Naive thymus-derived CD8-positive, alpha-beta T cell (primary cell): ENCODE measurements at places on chromosomes 11 and 22. TPM values are rescaled to one million over a fixed set of nuclear protein-coding genes. Genes with fewer than 3 reads are reported as not detected.

DNA sequence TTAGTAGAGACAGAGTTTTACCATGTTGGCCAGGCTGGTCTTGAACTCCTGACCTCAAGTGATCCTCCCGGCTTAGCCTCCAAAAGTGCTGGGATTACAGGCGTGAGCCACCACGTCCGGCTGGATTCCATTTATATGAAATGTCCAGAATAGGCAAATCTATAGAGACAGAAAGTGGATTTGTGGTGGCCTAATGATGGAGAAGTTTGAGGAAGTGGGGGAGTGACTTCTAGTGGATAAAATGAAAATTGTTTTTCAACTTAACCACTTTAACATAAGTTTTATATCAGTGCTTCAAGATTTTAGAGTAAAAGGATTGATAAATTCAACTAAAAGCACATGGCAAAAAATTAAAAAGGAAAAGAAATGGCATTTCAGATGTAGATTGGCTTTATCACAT is 66.2 kb downstream of the HIPK3 start:
- H3K4me3 ChIP-seq = no peak overlapping the region
- peaks cover 36% of the 10 kb centered on the region for H3K4me1 ChIP-seq
- no peak for DNase-seq
- H3K27ac ChIP-seq = no peak overlapping the region
- no peaks in the 10 kb centered on the region for H3K36me3 ChIP-seq
- H3K27me3 ChIP-seq = no peaks in the 10 kb centered on the region

GRCh38 chr22:22946131-22946530 is 58.5 kb downstream of the IGLL5 start:
- no peak overlapping the region for H3K4me3 ChIP-seq
- no peaks in the 10 kb centered on the region for H3K36me3 ChIP-seq
- H3K27ac ChIP-seq = no peak overlapping the region
- H3K4me1 ChIP-seq = peaks cover 6% of the 10 kb centered on the region

DNA sequence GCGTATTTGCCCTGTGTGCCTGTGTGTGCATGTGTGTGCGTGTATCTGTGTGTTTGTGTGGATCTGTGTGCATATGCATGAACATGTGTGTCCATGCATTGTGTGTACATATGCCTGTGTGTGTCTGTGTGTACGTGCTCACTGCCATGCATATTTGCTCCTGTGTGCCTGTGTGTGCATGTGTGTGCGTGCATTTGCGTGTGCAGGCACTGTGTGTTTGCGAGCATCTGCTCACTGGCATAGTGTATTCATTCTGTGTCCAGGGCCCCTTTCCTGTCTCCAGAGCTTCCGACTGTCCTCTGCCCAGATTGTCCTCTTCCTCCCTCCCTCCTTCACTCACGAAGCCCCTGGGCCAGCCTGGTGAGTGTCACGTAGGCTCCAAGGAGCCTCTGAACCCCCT is 5.8 kb downstream of the EMID1 start:
- no peaks in the 10 kb centered on the region for H3K36me3 ChIP-seq
- H3K27ac ChIP-seq = no peak overlapping the region
- H3K4me3 ChIP-seq = no peak overlapping the region
- H3K27me3 ChIP-seq = peaks cover 13% of the 10 kb centered on the region

- peaks cover 16% of the 10 kb centered on the region for H3K36me3 ChIP-seq
- peaks cover 51% of the 10 kb centered on the region for H3K4me1 ChIP-seq
- DNase-seq = no peak
These were observed 979 bp downstream of the ZBED5 start for GRCh38 chr11:10856689-10857458.

DNA sequence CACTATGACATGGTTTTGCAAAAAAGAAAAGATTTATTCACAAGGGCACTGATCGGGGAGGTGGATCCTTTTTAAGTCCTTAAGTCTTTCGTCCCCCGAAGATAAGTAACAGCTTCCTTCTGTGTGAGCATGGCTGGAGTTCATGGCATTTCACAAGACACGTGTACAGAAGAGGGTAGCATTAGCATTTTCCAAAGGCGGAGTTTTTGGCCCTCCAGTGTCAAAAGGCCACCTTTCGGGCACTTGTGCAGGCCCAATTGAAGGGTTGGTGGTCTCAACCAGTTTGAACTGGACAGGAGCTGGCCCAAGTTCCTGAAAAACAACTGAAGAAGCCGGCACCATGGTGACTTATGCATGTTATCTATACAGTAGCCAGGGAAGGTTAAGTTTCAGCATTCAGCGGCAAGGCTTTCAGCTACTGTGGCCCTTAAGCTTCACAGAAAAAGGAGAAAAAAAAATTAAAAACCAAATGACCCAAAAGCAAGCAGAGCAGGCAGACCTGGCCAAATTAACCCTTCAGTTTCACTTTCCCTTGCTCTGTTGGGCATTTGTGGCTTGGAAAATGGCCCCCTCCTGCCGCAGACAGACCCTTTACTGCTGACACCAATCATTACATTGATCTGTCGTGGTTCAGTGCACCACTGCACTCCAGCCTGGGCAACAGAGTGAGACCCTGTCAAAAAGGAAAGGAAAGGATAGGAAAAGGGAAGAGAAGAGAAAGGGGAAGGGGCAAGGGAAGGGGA is 18.7 kb downstream of the ZNF74 start:
- H3K4me1 ChIP-seq = no peaks in the 10 kb centered on the region
- no peak for DNase-seq
- peaks cover 4% of the 10 kb centered on the region for H3K36me3 ChIP-seq
- H3K27me3 ChIP-seq = no peaks in the 10 kb centered on the region
- no peak overlapping the region for H3K4me3 ChIP-seq

GRCh38 chr11:117052196-117053149 is 45.8 kb downstream of the SIK3 start:
- H3K27me3 ChIP-seq = no peaks in the 10 kb centered on the region
- peaks cover 6% of the 10 kb centered on the region for H3K36me3 ChIP-seq
- peaks cover 18% of the 10 kb centered on the region for H3K4me1 ChIP-seq

GRCh38 chr11:95827696-95828095 is 37.4 kb downstream of the CEP57 start:
- H3K4me3 ChIP-seq = no peak overlapping the region
- no peaks in the 10 kb centered on the region for H3K27me3 ChIP-seq
- peaks cover 12% of the 10 kb centered on the region for H3K36me3 ChIP-seq
- H3K27ac ChIP-seq = no peak overlapping the region
- H3K4me1 ChIP-seq = no peaks in the 10 kb centered on the region
- DNase-seq = no peak

DNA sequence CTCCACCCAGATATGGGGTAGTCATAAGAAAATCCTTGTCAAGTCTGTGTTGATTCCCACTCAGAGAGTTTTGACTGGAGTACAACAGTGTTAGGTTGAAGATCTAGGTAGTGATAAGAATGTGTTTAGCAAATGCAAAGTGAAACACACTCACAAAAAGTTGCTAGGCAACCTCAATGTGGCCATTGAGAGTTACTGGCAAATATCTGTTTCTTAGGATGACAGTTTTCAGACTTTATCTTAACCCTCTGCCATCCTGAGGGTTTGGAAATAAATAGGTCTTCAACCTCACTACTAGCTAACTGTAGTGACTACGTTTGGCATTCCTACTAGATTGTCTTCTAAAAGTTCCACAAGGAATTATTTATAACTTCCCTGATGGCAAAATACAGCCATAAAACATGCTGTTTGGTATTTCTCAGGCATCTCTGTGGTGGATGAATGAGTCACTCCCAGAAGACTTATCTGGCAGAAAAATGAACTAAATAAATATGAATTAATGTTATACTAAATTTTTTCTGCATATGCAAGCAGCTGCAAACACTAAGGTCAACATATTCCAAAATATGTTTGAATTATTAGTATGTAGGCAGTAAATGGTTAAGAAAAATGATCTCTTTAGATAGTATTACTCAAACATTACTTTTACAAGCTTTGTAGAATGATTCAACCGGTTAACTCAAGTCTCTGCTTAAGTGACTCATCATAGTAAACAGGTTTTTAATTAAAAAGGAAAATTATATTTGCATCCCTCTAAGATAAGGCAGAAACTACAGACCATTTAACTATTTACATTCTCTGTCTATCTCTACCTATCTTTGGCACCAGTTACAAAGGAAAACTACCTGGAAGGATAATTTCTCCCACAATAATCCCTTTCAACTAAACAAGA is 17.1 kb upstream of the SYTL2 start:
- H3K36me3 ChIP-seq = no peaks in the 10 kb centered on the region
- H3K27ac ChIP-seq = peak overlapping the region; percentile 84
- H3K4me3 ChIP-seq = peak overlapping the region; percentile 14

GRCh38 chr22:18091916-18092526 is 14.2 kb downstream of the PEX26 start:
- no peak overlapping the region for H3K27ac ChIP-seq
- peaks cover 6% of the 10 kb centered on the region for H3K4me1 ChIP-seq
- no peak for DNase-seq
- H3K27me3 ChIP-seq = no peaks in the 10 kb centered on the region
- peak overlapping the region; percentile 22 for H3K4me3 ChIP-seq
- peaks cover 9% of the 10 kb centered on the region for H3K36me3 ChIP-seq

DNA sequence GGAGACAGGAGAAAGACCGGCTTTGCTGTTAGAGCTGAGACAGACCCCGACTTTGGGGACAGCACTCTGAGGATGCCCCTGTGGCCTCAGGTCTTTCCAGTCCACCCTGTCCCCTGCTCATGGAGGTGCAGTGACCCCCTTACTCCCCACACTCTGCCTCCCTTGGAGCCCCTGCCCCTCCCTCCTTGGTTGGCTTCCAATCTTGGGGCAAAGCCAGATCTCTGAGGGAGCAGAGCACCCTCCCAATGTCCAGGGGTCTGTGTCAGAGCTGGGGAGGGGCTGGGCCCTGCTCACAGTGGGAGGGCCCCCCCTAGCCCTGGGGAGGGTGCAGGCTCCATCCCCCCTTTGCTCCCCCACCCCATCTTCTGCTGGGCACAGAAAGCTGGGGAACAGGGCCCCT is 50.0 kb downstream of the IGLL1 start:
- H3K27ac ChIP-seq = no peak overlapping the region
- no peaks in the 10 kb centered on the region for H3K36me3 ChIP-seq

DNA sequence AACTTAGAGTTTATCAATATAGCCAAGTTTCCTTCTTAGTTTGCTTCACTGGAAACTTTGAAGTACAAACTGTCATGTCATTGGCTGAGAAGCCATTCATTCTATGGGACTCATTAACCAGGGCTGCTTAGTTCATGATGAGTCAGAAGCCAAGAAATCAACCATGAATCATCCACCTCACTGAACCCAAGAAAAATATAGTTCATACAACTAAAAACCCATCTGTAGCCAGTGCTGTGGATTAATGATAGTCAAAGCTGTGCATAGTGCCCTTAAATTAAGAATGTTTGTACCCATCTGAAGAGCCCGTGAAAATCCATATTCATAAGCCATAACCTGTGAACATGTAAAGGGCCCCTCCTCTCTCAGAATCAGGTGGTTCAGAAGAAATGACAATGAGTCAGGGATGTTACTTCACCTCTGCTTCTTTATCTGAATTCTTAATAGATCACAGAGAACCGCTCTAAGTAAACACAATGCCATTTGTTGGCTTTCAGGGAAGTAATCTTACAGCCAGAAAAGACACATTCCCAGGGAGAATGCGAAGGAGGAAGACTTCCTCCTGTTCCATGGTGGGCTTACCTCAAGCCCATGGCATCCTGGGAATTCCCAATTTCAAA is 25.4 kb downstream of the MMP20 start:
- no peaks in the 10 kb centered on the region for H3K4me1 ChIP-seq
- H3K36me3 ChIP-seq = no peaks in the 10 kb centered on the region
- H3K27me3 ChIP-seq = no peaks in the 10 kb centered on the region
- DNase-seq = no peak
- H3K4me3 ChIP-seq = no peak overlapping the region

GRCh38 chr11:22702031-22702430 is 35.6 kb downstream of the GAS2 start:
- no peak overlapping the region for H3K4me3 ChIP-seq
- no peaks in the 10 kb centered on the region for H3K4me1 ChIP-seq
- no peak overlapping the region for H3K27ac ChIP-seq
- H3K36me3 ChIP-seq = peaks cover 4% of the 10 kb centered on the region
- DNase-seq = no peak
- no peaks in the 10 kb centered on the region for H3K27me3 ChIP-seq

- no peaks in the 10 kb centered on the region for H3K4me1 ChIP-seq
- H3K36me3 ChIP-seq = peaks cover 5% of the 10 kb centered on the region
- H3K27ac ChIP-seq = no peak overlapping the region
- DNase-seq = no peak
- no peak overlapping the region for H3K4me3 ChIP-seq
These were observed 138.7 kb downstream of the TRIM29 start for GRCh38 chr11:119999220-119999619.

DNA sequence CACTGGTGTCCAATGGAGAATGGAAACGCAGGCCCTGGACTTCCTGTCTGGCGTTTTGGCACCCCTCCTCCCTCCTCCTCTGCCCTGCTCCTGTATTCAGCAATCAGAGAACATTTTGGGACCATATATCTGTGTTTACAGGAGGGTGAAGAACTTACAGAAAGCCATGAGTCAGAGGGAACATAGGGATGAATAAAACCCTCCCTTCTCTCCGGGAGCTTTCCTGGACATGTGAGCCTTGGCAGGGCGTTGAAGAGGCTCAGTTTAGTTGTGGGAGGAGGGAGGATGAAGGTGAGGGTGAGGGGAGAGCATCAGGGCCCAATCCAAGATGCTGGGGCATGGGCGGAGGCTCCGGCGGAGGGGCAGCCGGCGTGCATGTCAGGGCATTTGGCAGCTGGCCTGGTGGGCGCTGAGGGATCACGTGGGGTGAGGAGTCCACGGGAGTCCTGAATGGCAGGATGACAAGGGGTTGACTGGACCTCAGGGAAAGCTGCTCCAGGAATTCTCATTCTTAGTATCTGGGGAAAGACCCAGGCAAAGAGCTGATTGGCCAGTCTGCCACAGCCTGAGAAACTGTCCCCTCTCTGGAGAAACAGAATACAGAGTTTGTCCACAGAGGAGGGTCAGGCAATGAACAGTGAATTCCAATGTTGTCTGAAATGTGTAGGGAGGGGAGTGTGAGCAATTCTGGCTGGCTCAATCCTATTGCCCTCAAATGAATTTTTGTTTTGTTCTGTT is 28.9 kb downstream of the MICAL2 start:
- no peak overlapping the region for H3K4me3 ChIP-seq
- peaks cover 42% of the 10 kb centered on the region for H3K4me1 ChIP-seq
- no peaks in the 10 kb centered on the region for H3K36me3 ChIP-seq
- no peak overlapping the region for H3K27ac ChIP-seq
- no peak for DNase-seq

- H3K4me1 ChIP-seq = peaks cover 7% of the 10 kb centered on the region
- H3K27me3 ChIP-seq = peaks cover 37% of the 10 kb centered on the region
- DNase-seq = no peak
- no peak overlapping the region for H3K27ac ChIP-seq
- H3K4me3 ChIP-seq = no peak overlapping the region
- peaks cover 5% of the 10 kb centered on the region for H3K36me3 ChIP-seq
These were observed 377.7 kb downstream of the BRD1 start for GRCh38 chr22:49449811-49450446.

Gene OR5T3
- not detected for total RNA-seq

Gene GAL3ST3
- total RNA-seq = not detected

Gene C11orf21
- total RNA-seq = 115 TPM

Gene ZBED4
- total RNA-seq = 18.1 TPM

Gene C22orf23
- not detected for total RNA-seq

Gene PARVB
- 7.0 TPM for total RNA-seq
